Suprapubic skin (tissue), 4 donors: ENCODE measurements at places on chromosomes 16 and 17. TPM values are rescaled to one million over a fixed set of nuclear protein-coding genes. Genes with fewer than 3 reads are reported as not detected.

DNA sequence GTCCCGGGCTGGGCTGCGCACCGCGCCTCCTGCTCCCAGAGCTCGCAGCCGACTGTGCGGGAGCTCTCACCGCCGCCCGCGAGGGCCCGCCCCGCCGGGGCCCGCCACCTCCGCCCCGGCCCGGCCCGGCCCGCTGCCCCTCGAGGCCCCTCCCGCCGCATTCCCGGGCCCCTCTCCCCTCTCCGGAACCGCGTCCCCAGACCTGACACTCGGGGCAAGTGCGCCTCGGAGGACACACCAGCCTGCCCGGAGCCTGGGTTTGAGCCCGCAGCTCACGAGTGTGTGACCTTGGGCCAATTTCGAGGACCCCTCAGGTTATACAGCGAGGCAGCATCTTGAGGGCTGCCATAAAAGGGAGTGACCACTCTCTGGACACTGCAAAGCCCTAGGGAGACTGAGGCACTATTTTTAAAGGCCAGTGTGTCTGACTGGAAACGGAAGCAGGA is 2.0 kb upstream of the GRIN2C start:
- H3K27ac ChIP-seq = no peak overlapping the region
- peaks cover 32% of the 10 kb centered on the region for H3K4me1 ChIP-seq
- H3K36me3 ChIP-seq = peaks cover 10% of the 10 kb centered on the region
- no peak for DNase-seq
- peak overlapping the region; percentile 45 for H3K4me3 ChIP-seq

DNA sequence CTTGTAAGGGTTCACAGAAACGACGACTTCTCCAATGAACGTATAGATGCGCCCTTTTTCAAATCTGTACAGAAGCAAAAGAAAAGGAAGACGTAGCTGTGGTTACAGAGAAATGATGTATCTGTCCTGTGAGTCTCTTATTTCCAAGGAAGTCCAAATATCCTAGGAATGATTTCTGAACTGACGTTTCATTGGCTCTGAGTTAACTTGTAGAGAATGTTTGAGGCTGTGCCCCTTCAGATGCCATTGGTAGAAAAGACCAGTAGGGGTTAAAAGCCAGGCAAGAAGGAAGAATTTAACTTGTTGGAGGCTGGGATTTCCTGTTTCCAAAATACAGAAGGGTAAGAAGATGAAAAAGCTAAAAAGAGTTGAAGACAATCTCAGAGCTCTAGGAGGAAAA is 96.2 kb downstream of the MYO1D start:
- no peaks in the 10 kb centered on the region for H3K36me3 ChIP-seq
- no peak overlapping the region for H3K4me3 ChIP-seq
- H3K27ac ChIP-seq = no peak overlapping the region
- peaks cover 4% of the 10 kb centered on the region for H3K4me1 ChIP-seq
- DNase-seq = no peak
- no peaks in the 10 kb centered on the region for H3K27me3 ChIP-seq

DNA sequence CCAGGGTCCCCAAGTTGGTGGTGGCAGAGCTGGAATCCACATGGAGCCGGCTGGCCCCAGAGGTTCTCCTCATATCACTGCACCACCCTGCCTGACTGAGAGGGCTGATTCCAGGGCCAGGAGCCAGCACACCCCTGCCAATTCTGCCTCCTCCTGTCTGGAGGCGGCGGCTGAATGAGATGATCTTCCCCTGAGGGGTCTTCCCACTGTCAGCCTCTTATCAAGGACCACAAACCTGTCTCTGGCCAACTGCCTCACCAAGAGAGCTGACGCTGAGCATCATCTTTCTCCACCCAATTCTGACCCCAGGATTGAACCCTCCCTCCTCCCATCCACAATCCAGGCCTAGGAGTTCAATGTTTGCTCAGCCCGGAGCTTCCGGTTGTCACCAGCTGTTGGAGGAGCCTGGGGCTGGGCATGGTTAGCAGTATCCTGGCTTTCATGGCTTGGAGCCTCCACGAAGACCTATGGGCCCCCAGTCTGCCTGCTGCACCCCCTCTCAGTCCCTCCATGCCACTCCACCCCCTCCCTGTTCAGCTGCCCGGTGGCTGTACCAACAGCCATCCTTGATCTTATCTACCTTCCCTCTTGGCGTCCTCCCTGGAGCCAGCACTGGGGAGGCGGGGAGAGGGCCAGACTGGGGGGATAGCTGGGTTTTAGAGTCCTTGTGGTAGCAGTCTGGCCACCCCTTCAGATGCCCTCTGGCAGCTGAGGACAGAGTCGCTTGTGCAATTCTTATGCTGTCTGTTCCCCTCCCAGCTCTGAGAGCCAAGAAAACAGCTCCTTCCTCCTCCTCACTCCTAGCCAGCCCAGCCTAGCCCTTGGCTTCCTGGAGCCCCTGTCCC is 25.6 kb downstream of the ABCC3 start:
- H3K4me3 ChIP-seq = no peak overlapping the region
- no peak overlapping the region for H3K27ac ChIP-seq
- peaks cover 40% of the 10 kb centered on the region for H3K4me1 ChIP-seq

- no peaks in the 10 kb centered on the region for H3K27me3 ChIP-seq
- H3K27ac ChIP-seq = no peak overlapping the region
- DNase-seq = no peak
- no peaks in the 10 kb centered on the region for H3K36me3 ChIP-seq
- H3K4me3 ChIP-seq = no peak overlapping the region
- H3K4me1 ChIP-seq = peaks cover 20% of the 10 kb centered on the region
Measured at GRCh38 chr17:2608350-2608913, 15.0 kb downstream of the PAFAH1B1 start.

GRCh38 chr17:3888343-3889171 is 4.3 kb downstream of the CAMKK1 start:
- peaks cover 83% of the 10 kb centered on the region for H3K4me1 ChIP-seq
- DNase-seq = peak; percentile 94
- H3K27me3 ChIP-seq = no peaks in the 10 kb centered on the region
- peaks cover 21% of the 10 kb centered on the region for H3K36me3 ChIP-seq
- peak overlapping the region; percentile 91 for H3K27ac ChIP-seq

The CACNG3 gene
- not detected for total RNA-seq
